ENCODE measurements at places on chromosomes 7 and 10. TPM values are rescaled to one million over a fixed set of nuclear protein-coding genes. Genes with fewer than 3 reads are reported as not detected.

The SH2B2 gene
- total RNA-seq, result 5.7 TPM

The CACUL1 gene
- total RNA-seq, result 17.7 TPM

The RNF148 gene
- total RNA-seq, result 0.52 TPM

The STEAP1 gene
- total RNA-seq, result 5.7 TPM

The TYW1B gene
- 6.8 TPM for total RNA-seq

The HTR7 gene
- under 0.01 TPM for total RNA-seq

The NXPH1 gene
- total RNA-seq, result not detected

The THSD7A gene
- 4.7 TPM for total RNA-seq

The C7orf57 gene
- not detected for total RNA-seq

The ANKRD61 gene
- total RNA-seq, result not detected

The SP4 gene
- total RNA-seq, result 8.9 TPM

The CD36 gene
- 533 TPM for total RNA-seq

The ZMIZ2 gene
- 4.2 TPM for total RNA-seq

The PPP1R17 gene
- total RNA-seq, result not detected

The HABP2 gene
- total RNA-seq, result under 0.01 TPM

The DNAJB12 gene
- total RNA-seq, result 13.0 TPM

The ABCB1 gene
- under 0.01 TPM for total RNA-seq

The SAMD9L gene
- 4.2 TPM for total RNA-seq

The TMEM273 gene
- total RNA-seq, result 6.8 TPM

The AGR2 gene
- total RNA-seq, result 3.1 TPM

The SAP25 gene
- not detected for total RNA-seq

The MEIG1 gene
- total RNA-seq, result not detected

The SEMA3D gene
- total RNA-seq, result 25.1 TPM

The RBP4 gene
- total RNA-seq, result 12.5 TPM

The PDZD7 gene
- 1.0 TPM for total RNA-seq

The FANK1 gene
- not detected for total RNA-seq

The TDRD1 gene
- 0.52 TPM for total RNA-seq

The SRPK2 gene
- total RNA-seq, result 73.6 TPM

The KIF11 gene
- total RNA-seq, result 5.7 TPM

The CALML3 gene
- not detected for total RNA-seq

The TUBAL3 gene
- total RNA-seq, result not detected

The MACC1 gene
- not detected for total RNA-seq

The ECD gene
- 23.5 TPM for total RNA-seq

The PIK3CG gene
- total RNA-seq, result 5.2 TPM

The PDE1C gene
- total RNA-seq, result 2.1 TPM

The RFC2 gene
- total RNA-seq, result 21.4 TPM

The CYP3A4 gene
- total RNA-seq, result not detected

The NUTM2B gene
- total RNA-seq, result 1.0 TPM

The PEX1 gene
- 48.5 TPM for total RNA-seq

The OTUD1 gene
- 13.0 TPM for total RNA-seq

The C10orf105 gene
- not detected for total RNA-seq

The ORAI2 gene
- 3.1 TPM for total RNA-seq

The CCDC6 gene
- 24.5 TPM for total RNA-seq

The IKZF1 gene
- 2.1 TPM for total RNA-seq

The FAM237B gene
- not detected for total RNA-seq

The PTPRN2 gene
- 1.6 TPM for total RNA-seq

The SFTPA1 gene
- total RNA-seq, result not detected

The STEAP4 gene
- 3.7 TPM for total RNA-seq

The RAB19 gene
- 0.52 TPM for total RNA-seq

The COL28A1 gene
- 2.1 TPM for total RNA-seq

The PPP1R3C gene
- total RNA-seq, result 218 TPM

The FBXL13 gene
- total RNA-seq, result 3.7 TPM

The HOXA11 gene
- 2.1 TPM for total RNA-seq
